ENCODE measurements at places on chromosomes 16 and 17.
A peak's percentile ranks its signal among the peaks of the same experiment; 100 is the strongest.

- H3K4me1 ChIP-seq, result peaks cover 13% of the 10 kb centered on the region
- H3K27ac ChIP-seq, result peak overlapping the region; percentile 0
- no peaks in the 10 kb centered on the region for H3K27me3 ChIP-seq
These were observed 76.8 kb downstream of the TUBD1 start for GRCh38 chr17:59815965-59816364.

DNA sequence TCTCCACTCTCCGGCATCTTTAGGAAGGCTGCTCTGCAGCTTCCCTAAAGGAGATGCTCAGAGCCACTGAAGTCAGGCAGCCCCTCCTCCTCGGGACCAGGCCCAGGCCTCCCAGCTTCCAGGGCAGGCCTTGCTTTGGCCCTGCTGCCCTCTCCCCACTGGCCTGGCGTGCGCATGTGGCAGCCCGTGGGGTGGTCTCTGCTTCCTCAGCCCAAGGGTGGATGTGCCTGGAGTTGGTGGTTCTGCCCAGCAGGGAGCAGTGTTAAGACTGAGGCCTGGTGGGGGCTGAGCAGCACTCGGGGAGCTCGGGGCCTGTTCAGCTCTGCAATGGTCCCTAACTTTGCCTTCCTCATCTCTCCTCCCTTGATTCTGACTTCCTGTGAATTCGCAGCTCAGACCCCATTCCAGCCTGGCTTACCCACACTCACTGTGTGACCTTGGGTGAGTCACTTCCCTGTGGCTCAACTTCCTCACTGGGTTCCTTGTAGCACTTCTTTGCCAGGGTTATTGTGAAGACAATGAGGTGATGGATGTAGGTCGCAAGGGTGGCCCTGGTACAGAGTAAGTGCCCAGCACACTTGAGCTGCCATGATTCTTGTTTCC, 63.2 kb downstream of the NKD1 start:
- no peak overlapping the region for H3K4me3 ChIP-seq
- peaks cover 46% of the 10 kb centered on the region for H3K4me1 ChIP-seq
- peaks cover 8% of the 10 kb centered on the region for H3K36me3 ChIP-seq
- H3K27me3 ChIP-seq, result no peaks in the 10 kb centered on the region
- no peak overlapping the region for H3K27ac ChIP-seq
- no peak for DNase-seq

GRCh38 chr17:64685705-64686104, 23.6 kb upstream of the SMURF2 start:
- no peak for DNase-seq
- no peaks in the 10 kb centered on the region for H3K36me3 ChIP-seq
- no peaks in the 10 kb centered on the region for H3K4me1 ChIP-seq
- H3K27me3 ChIP-seq, result no peaks in the 10 kb centered on the region

DNA sequence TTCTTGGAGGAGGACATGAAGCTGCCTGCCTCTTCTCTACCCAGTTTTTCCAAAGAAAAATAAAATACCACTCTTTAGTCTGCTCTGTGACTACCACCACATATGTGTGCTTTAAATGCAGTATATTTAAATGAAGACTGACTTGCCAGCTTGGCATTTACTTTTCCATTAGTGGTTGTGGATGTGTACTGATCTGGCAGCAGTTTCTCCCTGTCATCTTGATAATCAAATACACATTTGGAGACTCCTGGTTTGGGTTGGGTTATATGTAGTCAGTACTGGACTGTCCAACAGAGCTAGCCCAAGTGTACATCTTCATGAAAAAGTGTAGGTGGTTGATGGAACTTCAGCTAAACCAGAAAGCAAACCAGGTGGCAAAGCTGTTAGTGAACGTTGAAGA, 19.9 kb downstream of the COX10 start:
- H3K4me1 ChIP-seq, result peaks cover 21% of the 10 kb centered on the region
- no peak overlapping the region for H3K27ac ChIP-seq
- no peak for DNase-seq
- H3K36me3 ChIP-seq, result peaks cover 6% of the 10 kb centered on the region

- H3K27me3 ChIP-seq, result no peaks in the 10 kb centered on the region
- no peak overlapping the region for H3K27ac ChIP-seq
- no peak for DNase-seq
- H3K4me3 ChIP-seq, result no peak overlapping the region
- no peaks in the 10 kb centered on the region for H3K4me1 ChIP-seq
These were observed 1014.4 kb upstream of the GOT2 start for GRCh38 chr16:59748531-59748930.

DNA sequence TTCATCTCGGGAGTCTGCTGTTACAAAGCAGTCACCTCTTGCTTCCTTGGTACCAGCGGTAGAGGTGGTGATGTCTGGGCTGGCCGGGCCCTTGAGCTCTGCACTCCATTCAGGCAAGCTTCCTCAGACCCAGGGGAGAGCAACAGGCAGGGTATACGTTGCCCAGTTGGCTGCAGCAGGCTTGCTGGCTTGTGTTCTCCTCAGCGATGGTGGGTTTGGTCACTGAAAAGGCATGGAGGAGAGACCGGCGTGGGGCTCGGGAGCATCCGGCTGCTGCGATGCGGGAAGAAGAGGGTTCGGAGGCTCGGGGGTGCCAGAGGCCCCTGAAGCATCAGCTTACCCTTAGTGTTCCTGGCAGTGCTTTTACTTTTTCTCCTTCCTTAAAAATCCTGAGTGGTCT, 25.8 kb downstream of the SAP30BP start:
- H3K36me3 ChIP-seq, result peaks cover 8% of the 10 kb centered on the region
- DNase-seq, result no peak
- peak overlapping the region; percentile 84 for H3K27ac ChIP-seq
- no peaks in the 10 kb centered on the region for H3K27me3 ChIP-seq
- H3K4me1 ChIP-seq, result peaks cover 44% of the 10 kb centered on the region

- no peak for DNase-seq
- no peaks in the 10 kb centered on the region for H3K36me3 ChIP-seq
- H3K27ac ChIP-seq, result peak overlapping the region; percentile 59
- H3K27me3 ChIP-seq, result no peaks in the 10 kb centered on the region
- peaks cover 66% of the 10 kb centered on the region for H3K4me1 ChIP-seq
- no peak overlapping the region for H3K4me3 ChIP-seq
These were observed 88.4 kb upstream of the CIBAR2 start for GRCh38 chr16:85200471-85201278.

GRCh38 chr17:3695723-3696411, at the start of gene P2RX5:
Gene P2RX5, minus strand, starts transcription at chr17:3696155. Its CDS starts 150 bp downstream, at chr17:3696005.
- H3K27ac ChIP-seq, result no peak within 1 kb of the TSS
- H3K4me1 ChIP-seq, result peaks cover 7% of the 10 kb centered on the region
- H3K27me3 ChIP-seq, result peaks cover 74% of the 10 kb centered on the region
- no peak for DNase-seq

DNA sequence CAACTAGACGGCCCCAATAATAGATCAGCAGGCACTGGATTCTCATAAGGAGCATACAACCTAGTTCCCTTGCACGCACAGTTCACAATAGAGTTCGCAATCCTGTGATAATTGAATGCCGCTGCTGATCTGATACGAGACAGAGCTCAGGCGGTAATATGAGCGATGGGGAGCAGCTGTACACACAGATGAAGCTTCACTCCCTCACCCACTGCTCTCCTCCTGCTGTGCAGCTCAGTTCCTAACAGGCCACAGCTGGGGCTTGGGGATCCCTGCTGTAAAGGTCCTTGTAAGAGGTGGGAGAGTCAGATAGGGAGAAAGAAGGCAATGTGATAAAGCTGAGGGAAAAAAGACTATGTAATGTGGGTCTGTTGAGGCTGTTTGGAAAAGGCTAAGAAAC, 577.5 kb downstream of the RBFOX1 start:
- no peak overlapping the region for H3K4me3 ChIP-seq
- no peaks in the 10 kb centered on the region for H3K36me3 ChIP-seq
- H3K27me3 ChIP-seq, result no peaks in the 10 kb centered on the region
- DNase-seq, result no peak

GRCh38 chr16:25570131-25570530, 121.6 kb upstream of the HS3ST4 start:
- H3K36me3 ChIP-seq, result no peaks in the 10 kb centered on the region
- no peaks in the 10 kb centered on the region for H3K27me3 ChIP-seq
- peaks cover 38% of the 10 kb centered on the region for H3K4me1 ChIP-seq
- H3K4me3 ChIP-seq, result no peak overlapping the region
- DNase-seq, result no peak

GRCh38 chr16:79612207-79612606, 11.7 kb upstream of the MAF start:
- peaks cover 2% of the 10 kb centered on the region for H3K4me1 ChIP-seq
- no peak for DNase-seq
- no peaks in the 10 kb centered on the region for H3K36me3 ChIP-seq
- H3K27ac ChIP-seq, result no peak overlapping the region

- H3K4me3 ChIP-seq, result no peak overlapping the region
- peaks cover 23% of the 10 kb centered on the region for H3K4me1 ChIP-seq
- H3K36me3 ChIP-seq, result peaks cover 21% of the 10 kb centered on the region
- H3K27ac ChIP-seq, result no peak overlapping the region
- no peaks in the 10 kb centered on the region for H3K27me3 ChIP-seq
- no peak for DNase-seq
These were observed 14.1 kb downstream of the PRMT7 start for GRCh38 chr16:68324780-68325357.

GRCh38 chr16:70578035-70578434, 54.4 kb downstream of the SF3B3 start:
- peaks cover 4% of the 10 kb centered on the region for H3K36me3 ChIP-seq
- H3K27me3 ChIP-seq, result no peaks in the 10 kb centered on the region
- H3K4me3 ChIP-seq, result no peak overlapping the region
- no peak overlapping the region for H3K27ac ChIP-seq
- peaks cover 17% of the 10 kb centered on the region for H3K4me1 ChIP-seq

GRCh38 chr16:79286646-79287423, 313.7 kb downstream of the MAF start:
- peaks cover 8% of the 10 kb centered on the region for H3K4me1 ChIP-seq
- H3K27me3 ChIP-seq, result peaks cover 4% of the 10 kb centered on the region
- H3K4me3 ChIP-seq, result no peak overlapping the region
- DNase-seq, result no peak

DNA sequence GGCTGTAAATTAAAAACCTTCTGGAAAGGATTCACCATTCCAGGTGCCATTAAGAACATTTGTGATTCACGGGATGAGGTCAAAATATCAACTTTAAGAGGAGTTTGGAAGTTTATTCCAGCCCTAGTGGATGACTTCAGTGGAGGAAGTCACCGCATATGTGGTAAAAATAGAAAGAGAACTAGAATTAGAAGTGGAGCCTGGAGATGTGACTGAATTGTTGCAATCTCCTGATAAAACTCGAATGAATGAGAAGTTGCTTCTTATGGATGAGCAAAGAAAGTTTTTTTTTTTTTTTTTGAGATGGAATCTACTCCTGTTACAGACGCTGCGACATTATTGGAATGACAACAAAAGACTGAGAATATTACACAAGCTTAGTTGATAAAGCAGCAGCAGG, 26.7 kb downstream of the CCL4 start:
- no peaks in the 10 kb centered on the region for H3K36me3 ChIP-seq
- H3K27ac ChIP-seq, result no peak overlapping the region
- peaks cover 40% of the 10 kb centered on the region for H3K27me3 ChIP-seq
- no peak for DNase-seq
- H3K4me1 ChIP-seq, result peaks cover 2% of the 10 kb centered on the region
- H3K4me3 ChIP-seq, result no peak overlapping the region

DNA sequence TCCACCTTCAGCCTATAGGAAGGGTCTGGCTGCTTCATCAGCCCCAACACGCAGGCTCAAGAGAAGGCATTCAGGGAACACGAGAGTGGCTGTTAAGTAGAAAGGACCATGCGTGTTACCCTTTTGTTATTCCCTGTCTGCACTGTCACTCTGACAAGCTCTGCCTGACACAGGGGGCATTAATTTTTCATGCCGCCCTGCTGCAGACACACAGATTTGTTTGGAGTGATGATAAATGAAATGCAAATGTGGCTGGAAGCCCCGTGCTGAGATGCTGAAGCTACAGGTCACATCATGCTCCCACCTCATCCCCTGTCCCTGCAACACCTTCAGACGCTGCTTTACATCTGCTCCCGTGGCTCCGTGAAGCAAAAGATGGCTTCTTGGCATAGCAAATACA, 97.7 kb downstream of the USP31 start:
- H3K27me3 ChIP-seq, result peaks cover 57% of the 10 kb centered on the region
- H3K36me3 ChIP-seq, result no peaks in the 10 kb centered on the region
- no peak for DNase-seq
- no peak overlapping the region for H3K4me3 ChIP-seq

DNA sequence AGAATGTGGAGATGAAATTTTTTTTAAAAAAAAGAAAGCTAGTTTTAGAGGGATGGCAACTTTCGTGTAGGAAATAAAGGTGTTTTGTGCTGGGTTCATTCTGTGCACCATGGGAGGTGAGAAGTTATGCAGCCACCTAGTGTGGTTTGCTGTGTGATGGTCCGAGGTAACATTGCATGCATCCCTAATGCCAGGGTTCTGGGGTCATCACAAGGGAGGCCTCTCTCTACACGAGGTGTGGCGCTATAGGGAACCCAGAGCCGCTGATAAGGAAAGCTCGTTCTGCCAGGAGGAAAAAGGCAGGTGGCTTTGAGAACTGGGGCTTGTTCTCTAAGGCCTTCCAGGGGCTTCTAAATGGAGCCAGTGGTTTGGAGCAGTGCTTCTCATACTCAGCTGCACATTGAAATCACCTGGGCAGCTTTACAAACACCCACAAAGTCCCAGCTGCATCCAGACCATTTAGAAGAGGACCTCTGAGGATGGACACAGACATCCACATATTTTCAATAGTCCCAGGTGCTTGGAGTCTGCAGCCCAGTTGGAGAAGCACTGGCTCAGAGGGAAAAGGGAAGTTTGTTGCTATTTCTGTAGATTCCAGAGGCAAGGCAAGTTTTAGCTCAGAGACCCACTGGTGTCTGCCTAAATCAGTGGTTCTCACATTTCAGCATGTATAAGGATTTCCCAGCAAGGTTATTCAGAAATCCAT, 43.5 kb downstream of the VPS35L start:
- H3K27ac ChIP-seq, result no peak overlapping the region
- DNase-seq, result no peak

GRCh38 chr17:83094291-83094690, 14.9 kb downstream of the METRNL start:
- DNase-seq, result no peak
- no peak overlapping the region for H3K27ac ChIP-seq
- no peaks in the 10 kb centered on the region for H3K27me3 ChIP-seq

DNA sequence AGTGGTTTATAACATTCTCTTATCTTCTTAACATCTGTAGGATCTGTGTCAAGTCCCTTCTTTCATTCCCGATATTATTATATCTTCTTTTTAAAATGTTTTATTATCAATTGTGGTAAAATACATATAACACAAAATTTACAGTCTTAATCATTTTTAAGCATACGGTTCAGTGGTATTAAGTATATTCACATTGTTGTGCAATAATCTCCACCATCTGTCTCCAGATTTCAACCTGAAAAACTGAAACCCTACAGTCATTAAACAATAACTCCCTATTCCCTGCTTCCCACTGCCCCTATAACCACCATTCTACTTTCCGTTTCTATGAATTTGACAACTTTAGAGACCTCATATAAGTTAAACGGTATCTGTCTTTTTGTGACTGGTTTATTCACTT, 45.5 kb downstream of the CEP112 start:
- H3K4me3 ChIP-seq, result no peak overlapping the region
- H3K4me1 ChIP-seq, result no peaks in the 10 kb centered on the region
- no peak for DNase-seq
- peaks cover 14% of the 10 kb centered on the region for H3K36me3 ChIP-seq
- H3K27ac ChIP-seq, result no peak overlapping the region

- H3K4me1 ChIP-seq, result peaks cover 5% of the 10 kb centered on the region
- no peaks in the 10 kb centered on the region for H3K36me3 ChIP-seq
- no peak overlapping the region for H3K27ac ChIP-seq
- DNase-seq, result no peak
- peaks cover 75% of the 10 kb centered on the region for H3K27me3 ChIP-seq
These were observed 169.1 kb downstream of the WSCD1 start for GRCh38 chr17:6239241-6239798.

- H3K4me3 ChIP-seq, result no peak overlapping the region
- no peak for DNase-seq
- no peak overlapping the region for H3K27ac ChIP-seq
- peaks cover 3% of the 10 kb centered on the region for H3K27me3 ChIP-seq
These were observed 29.9 kb downstream of the PIK3R6 start for GRCh38 chr17:8837563-8838075.

Data from mesothelial cell of epicardium (in vitro differentiated cells).